ENCODE measurements at places on chromosomes 5 and 9. TPM values are rescaled to one million over a fixed set of nuclear protein-coding genes. Genes with fewer than 3 reads are reported as not detected.

FOXD4 gene
- 0.54 TPM for total RNA-seq

SLC36A2 gene
- total RNA-seq: not detected

WHRN gene
- 3.5 TPM for total RNA-seq

ENTPD2 gene
- total RNA-seq: not detected

SH3PXD2B gene
- 23.7 TPM for total RNA-seq

BARHL1 gene
- not detected for total RNA-seq

CENPP gene
- total RNA-seq: 4.0 TPM

TMED7 gene
- 180 TPM for total RNA-seq

CCDC183 gene
- 0.27 TPM for total RNA-seq

KIF4B gene
- 0.11 TPM for total RNA-seq

KLF4 gene
- total RNA-seq: 2.0 TPM

ODF2 gene
- 36.3 TPM for total RNA-seq

PCDHB13 gene
- 3.6 TPM for total RNA-seq

PCDHGB3 gene
- total RNA-seq: 4.2 TPM

ADAMTS16 gene
- total RNA-seq: 0.09 TPM

ARHGEF28 gene
- total RNA-seq: 7.4 TPM

SPOCK1 gene
- total RNA-seq: 122 TPM

GFRA3 gene
- not detected for total RNA-seq

C9orf153 gene
- total RNA-seq: not detected

CRB2 gene
- not detected for total RNA-seq

ZNF658 gene
- total RNA-seq: 1.7 TPM

TNC gene
- total RNA-seq: 51.6 TPM

LYSMD3 gene
- total RNA-seq: 24.6 TPM

IL3 gene
- total RNA-seq: not detected

GNE gene
- total RNA-seq: 15.6 TPM

LCN12 gene
- not detected for total RNA-seq

APBA1 gene
- total RNA-seq: 17.9 TPM

CYFIP2 gene
- total RNA-seq: 11.1 TPM

WNT8A gene
- total RNA-seq: not detected

GPR151 gene
- not detected for total RNA-seq

RPL35 gene
- total RNA-seq: 1,991 TPM

HSPA9 gene
- 200 TPM for total RNA-seq

FAM221B gene
- not detected for total RNA-seq

CDH10 gene
- 0.33 TPM for total RNA-seq

OLFML2A gene
- 0.33 TPM for total RNA-seq

MARCOL gene
- not detected for total RNA-seq

PLPP7 gene
- 9.3 TPM for total RNA-seq

MYOZ3 gene
- total RNA-seq: not detected

SHC3 gene
- total RNA-seq: 0.99 TPM
